ENCODE measurements at places on chromosomes 4 and X.

- peak; percentile 7 for DNase-seq
Measured at GRCh38 chrX:122565952-122566351, 618.1 kb upstream of the GRIA3 start.

- DNase-seq = no peak
Measured at GRCh38 chrX:13085526-13085925, 41.1 kb upstream of the FAM9C start.

DNA sequence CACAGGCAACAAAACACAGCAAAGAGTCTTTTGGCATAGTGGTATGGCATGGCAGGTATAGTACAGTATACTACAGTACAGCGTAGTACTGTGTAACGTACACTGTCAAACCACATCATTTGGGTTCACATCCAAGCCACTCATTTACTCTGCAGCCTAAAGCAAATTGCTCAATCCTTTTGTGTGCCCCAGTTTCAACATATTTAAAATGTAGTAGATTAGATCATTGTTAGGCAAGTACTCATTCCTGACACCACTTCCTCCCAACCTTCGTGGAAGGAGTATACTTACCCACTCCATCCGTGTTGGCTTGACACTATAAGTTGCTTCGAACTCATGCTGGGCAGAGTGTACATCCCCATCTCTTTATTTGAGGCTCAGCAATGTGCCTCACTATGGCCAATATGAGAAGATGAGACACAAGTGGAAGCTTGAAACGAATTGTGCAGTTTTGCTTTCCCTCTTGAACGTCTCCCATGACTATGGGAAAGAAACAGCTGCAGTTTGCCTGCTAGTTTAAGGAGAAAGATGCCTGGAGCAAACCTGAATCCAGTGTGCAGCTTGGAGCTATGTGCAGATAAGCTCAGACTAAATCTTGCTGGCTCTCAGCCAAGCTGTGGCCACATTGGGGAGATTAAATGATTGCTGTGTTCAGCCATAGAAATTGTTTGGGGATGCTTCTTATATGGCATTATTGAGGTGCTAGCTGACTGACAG lies 85.7 kb upstream of the TBL1X start:
- DNase-seq = no peak

DNA sequence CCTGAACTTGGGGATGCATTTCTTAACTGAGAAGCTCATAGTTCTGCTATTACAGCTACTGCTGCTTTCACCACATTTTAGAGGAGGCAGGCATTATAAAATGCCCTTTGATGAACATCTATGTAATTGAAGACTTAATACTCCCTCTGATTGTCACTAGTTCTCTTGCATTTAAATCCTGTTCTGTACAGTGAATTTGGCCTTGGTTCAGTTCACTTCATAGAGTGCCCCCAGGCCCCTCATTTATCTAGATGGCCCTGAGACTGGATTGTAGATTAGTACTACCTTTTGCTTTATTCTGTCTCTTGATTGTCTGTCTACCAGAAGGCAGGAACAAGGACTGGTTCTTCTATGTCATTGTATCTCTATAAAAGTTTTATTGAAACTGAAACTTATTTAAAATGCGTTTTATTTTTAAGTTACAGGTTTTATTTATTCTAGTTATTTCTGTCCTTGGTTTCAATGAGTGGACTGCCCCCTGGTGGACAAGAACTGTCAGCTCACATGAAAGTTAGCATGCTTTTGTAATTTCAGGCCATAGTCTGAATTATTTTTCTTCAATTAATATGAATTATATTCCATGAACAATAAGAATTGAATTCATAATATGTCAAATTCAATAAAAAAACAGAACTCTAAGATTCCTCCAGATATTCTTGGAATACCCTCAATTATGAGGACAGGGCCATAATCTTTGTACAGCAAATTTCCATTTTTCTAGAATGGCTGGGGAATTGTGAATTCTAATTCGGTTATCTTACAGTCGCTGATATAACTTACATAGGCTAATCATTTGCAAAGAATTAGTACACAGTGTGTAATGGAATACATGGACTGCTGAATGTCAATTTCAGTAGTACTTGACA lies 47.2 kb upstream of the TMEM33 start:
- DNase-seq = no peak

DNA sequence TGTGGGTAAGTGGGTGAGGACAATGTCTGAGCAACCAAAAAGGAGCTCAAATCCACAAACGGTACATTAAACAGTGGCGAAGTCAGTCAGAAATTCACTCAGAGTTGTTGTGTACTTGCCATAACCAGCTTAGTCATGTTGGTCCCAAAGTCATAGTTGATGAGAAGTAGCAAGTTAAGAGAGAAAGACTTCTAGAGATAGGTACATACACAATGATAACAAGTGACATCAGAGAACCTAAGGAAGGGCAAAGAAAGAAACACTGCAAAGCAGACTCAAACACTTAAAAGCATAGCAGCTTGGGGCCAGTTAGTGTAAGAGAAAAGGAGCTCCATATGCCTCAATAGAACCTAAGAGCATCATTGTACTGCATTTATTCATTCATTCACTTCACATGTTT lies 30.2 kb downstream of the DYNLT3 start:
- DNase-seq = no peak

GRCh38 chr4:55330241-55330640 lies 15.8 kb upstream of the SRD5A3 start:
- no peak for DNase-seq

- DNase-seq = no peak
Measured at GRCh38 chr4:74056114-74056857, 17.8 kb upstream of the CXCL3 start.

Measured in renal pelvis (tissue), 12 donors.